ENCODE measurements at places on chromosomes 3 and 15. TPM values are rescaled to one million over a fixed set of nuclear protein-coding genes. Genes with fewer than 3 reads are reported as not detected.

DNA sequence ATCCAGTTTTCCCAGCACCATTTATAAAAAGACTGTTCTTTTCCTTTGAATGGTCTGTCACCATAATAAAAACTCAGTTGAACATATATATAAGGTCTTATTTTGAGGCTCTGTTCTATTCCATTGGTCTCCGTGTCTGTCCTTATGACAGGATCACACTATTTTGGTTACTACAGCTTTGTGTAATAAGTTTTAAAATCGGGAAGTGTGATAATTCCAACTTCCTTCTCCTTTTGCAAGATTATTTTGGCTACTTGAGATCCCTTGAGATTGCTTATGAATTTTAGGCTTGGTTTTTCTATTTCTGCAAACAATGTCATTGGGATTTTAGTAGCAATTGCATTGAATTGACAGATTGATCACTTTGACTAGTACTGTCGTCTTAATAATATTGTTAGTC is 35.7 kb downstream of the SACM1L start:
- DNase-seq: no peak
- no peaks in the 10 kb centered on the region for H3K4me1 ChIP-seq
- peaks cover 72% of the 10 kb centered on the region for H3K36me3 ChIP-seq
- no peak overlapping the region for H3K27ac ChIP-seq
- H3K27me3 ChIP-seq: no peaks in the 10 kb centered on the region

LDHAL6B gene
- not detected for total RNA-seq

DNA sequence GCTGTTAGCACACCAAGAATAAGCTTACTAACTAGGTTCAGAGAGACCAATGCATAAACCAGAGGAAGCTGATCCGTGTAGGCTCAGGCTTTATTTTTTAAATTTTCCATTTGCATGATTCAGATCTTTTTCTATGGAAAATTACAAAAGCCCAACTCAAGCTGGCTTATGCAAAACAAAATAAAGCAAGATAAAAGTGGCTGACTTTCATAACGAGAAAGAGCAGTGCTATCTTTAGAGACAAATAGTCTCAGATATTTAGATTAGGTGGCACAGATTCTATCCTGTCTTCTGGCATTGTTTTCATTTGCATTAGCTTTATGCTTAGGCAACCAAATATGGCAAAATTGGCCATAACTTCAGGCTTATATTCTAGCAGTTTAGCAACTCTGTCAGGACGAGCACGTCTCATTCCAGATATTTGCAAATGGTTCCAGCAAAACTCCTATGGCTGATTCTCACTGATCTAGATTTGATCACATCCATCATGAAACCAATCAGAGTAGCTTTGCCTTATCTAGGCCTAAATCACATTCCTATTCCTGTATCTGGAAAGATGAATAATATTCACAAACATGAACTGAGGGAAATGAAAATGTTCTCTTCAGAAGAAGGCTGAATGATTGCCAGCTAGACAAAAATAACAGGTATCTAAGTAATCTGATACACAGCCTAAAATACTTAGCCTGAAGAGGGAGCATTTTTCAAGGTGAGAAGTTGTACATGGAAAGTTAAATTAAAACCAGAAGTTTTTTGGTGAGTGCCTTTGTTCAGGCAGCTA is 216.4 kb upstream of the DPPA4 start:
- H3K27me3 ChIP-seq: no peaks in the 10 kb centered on the region
- no peak overlapping the region for H3K4me3 ChIP-seq
- DNase-seq: no peak
- no peaks in the 10 kb centered on the region for H3K36me3 ChIP-seq
- no peak overlapping the region for H3K27ac ChIP-seq

CPNE9 gene
- total RNA-seq: 0.49 TPM

GRCh38 chr3:140823106-140823505 is 118.5 kb upstream of the SLC25A36 start:
- H3K4me1 ChIP-seq: no peaks in the 10 kb centered on the region
- no peak for DNase-seq
- H3K36me3 ChIP-seq: no peaks in the 10 kb centered on the region
- no peaks in the 10 kb centered on the region for H3K27me3 ChIP-seq

ITGB5 gene
- total RNA-seq: 8.4 TPM

GRCh38 chr15:30001602-30002001 is 81.2 kb upstream of the GOLGA8J start:
- H3K27me3 ChIP-seq: no peaks in the 10 kb centered on the region
- no peak overlapping the region for H3K4me3 ChIP-seq
- no peak for DNase-seq
- H3K36me3 ChIP-seq: no peaks in the 10 kb centered on the region

DNA sequence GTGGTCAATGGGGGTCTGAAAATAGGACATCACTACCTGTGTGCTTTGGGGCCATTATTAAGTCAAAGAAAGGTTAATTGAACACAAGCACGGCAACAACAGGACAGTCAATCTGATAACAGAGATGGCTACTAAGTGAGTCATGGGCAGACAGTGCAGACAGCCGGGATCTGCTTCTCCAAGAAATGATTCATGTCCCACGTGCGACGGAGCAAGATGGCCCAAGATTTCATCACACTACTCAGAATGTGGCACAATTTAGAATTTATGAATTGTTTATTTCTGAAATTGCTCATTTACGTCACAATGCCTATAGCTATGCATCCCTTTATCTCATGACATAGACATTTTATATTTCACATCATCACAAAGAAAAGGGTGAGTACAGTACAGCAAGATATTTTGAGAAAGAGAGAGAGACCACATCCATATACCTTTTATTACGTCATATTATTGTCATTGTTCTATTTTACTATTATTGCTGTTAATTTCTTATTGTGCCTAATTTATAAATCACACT is 770.6 kb upstream of the NR2F2 start:
- no peaks in the 10 kb centered on the region for H3K4me1 ChIP-seq
- no peak overlapping the region for H3K4me3 ChIP-seq
- H3K36me3 ChIP-seq: no peaks in the 10 kb centered on the region
- DNase-seq: no peak

C15orf62 gene
- 1.4 TPM for total RNA-seq

GRCh38 chr3:12868039-12869034 is 27.0 kb upstream of the RPL32 start:
- no peaks in the 10 kb centered on the region for H3K36me3 ChIP-seq
- peaks cover 4% of the 10 kb centered on the region for H3K27me3 ChIP-seq
- peak overlapping the region; percentile 38 for H3K4me3 ChIP-seq
- H3K27ac ChIP-seq: no peak overlapping the region
- DNase-seq: peak; percentile 76
- H3K4me1 ChIP-seq: peaks cover 32% of the 10 kb centered on the region

GRCh38 chr3:124584245-124584551 is 146.1 kb upstream of the UMPS start:
- peaks cover 16% of the 10 kb centered on the region for H3K4me1 ChIP-seq
- DNase-seq: no peak
- peaks cover 25% of the 10 kb centered on the region for H3K27me3 ChIP-seq
- no peak overlapping the region for H3K27ac ChIP-seq
- no peaks in the 10 kb centered on the region for H3K36me3 ChIP-seq
